ENCODE measurements at places on chromosomes 5 and 9.

DNA sequence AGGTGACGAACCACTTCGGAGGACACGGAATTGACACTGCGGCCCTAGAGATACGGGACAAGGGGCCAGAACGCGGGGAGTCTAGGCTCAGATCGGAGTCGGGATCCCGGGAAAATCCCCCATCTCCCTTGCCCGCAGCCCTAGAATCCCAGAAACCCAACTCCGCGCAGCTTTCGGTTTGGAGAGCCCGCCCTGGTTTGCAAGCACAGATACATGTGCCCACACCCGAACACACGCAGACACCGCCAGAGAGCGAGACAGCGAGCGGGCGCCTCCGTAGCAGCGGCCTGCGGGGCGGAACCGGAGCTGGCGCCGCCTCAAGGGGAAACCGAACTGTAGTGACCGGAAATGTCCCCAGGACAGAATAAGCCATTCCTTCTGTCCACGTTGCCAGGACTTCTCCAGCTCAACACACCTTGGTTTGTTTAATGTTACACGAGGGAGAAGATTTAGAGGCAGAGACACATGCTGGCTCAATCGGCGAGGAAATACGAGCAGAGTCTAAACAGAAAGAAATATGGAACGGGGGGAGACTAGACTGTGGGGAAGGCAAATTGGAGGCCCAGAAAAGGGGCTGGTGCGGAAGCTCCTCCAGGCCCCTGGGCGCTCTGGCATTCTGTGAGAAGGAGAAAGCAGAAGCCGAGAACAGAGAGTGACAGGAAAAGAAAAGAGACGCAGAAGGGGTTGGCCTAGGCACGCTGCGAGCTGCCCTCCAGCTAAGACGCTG is 2.9 kb upstream of the PAX5 start:
- DNase-seq, result no peak

DNA sequence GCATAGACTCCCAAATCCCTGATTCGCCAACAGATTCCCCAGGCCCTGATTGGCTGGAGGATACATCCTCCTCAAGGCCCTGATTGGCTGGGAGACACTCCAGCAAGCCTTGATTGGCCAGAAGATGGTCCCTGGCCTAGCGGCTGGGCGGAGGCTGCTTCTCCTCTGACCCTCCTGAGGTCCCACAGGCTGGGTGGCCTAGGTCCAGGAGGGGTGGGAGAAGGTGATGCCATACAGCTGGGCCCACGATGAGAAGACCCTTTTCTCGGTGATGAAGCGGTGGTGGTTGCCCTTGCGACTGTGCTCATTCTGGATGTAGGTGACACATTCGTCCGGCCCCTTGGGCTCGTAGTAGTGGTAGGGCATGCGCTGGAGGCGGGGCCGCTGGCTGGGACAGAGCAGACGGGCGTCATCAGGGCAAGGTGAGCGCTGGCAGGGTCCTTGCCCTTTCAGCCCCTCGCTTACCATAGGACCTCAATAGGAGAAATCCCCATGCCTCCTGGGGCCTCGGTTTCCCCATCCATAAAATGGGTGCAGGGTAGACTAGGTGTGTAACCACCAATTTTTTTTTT is 9.0 kb upstream of the AK1 start:
- DNase-seq, result no peak

DNA sequence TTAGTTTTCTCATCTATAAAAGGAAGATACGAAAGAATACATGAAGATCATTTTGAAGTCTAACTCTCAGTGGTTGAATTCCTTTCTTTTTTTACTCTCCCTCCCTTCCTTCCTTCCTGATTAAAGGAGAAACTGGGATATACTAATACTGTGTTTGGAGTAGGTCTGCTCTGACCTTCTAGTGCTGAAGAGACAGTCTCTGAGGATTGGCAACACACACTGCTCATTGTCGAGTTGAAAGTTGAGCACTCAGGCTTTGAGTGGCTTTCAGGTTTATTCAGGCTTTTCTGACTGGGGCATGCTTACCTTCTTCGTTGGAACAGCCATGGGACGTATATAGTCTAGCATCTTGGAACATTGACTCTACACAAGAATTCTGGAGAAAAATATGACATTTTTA is 86.9 kb upstream of the RPS23 start:
- DNase-seq, result no peak

GRCh38 chr9:131140550-131140949 is 15.2 kb downstream of the NUP214 start:
- DNase-seq, result no peak

DNA sequence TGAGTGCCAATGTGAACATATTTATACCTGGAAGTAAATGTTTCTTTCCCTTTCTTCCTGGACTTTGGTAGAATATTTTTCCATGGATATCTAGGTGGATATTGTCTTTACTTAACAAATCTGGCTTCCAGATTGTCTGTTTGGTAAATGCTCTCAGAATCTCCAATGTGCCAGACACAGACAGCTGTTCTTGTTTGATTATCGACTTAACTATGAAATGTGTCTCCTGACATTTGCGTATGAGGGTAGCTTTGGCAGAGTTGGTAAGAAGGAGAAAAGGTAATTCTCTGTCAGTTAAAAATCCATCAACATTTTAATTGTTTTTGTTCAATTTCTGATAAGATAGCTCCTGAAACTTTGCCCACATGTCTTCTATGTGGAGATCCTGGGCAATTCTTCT is 196.4 kb upstream of the NUDT12 start:
- no peak for DNase-seq

DNA sequence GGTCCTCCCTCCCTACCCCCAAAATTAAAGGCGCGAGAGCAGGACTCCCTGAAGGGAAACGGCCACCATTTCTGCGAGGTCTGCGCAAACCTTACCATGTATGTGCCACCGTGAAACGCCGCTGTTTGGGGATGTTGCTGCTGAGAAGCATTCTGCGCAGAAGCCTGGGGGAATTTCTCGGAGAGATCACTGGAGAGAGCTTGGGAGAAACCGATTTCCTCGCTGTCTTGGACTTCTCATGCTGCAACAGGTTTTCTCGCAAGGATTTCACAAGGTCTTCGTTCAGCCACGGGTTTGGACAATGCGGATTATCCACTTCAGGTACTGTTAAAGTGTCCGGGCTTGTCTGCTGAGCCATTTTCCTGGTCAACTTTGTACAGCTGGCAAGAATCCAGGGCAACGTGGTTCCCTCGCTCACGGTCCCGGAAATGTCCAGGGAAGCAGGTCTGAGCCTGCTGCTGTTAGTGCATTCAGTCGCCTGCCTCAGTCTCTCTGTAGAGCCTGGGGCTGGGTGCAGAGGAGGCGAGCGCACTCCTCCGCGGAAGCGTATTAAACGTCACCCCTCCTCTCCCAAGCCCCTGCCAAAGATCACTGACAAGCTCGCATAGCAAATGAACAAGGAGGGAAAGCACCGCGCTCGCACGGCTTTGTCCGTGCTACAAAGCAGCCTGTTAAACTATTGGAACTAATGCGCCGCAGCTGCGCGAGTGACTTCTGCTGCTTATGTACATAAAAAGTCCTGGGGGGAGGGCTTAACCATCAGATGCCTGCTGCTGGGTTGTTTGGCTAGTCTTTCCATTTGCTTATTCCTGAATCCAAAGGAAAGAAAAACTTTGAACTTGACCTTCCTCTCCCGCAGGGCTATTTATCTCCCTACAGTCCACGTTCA is 125.1 kb downstream of the PDE4D start:
- DNase-seq, result peak; percentile 83

DNA sequence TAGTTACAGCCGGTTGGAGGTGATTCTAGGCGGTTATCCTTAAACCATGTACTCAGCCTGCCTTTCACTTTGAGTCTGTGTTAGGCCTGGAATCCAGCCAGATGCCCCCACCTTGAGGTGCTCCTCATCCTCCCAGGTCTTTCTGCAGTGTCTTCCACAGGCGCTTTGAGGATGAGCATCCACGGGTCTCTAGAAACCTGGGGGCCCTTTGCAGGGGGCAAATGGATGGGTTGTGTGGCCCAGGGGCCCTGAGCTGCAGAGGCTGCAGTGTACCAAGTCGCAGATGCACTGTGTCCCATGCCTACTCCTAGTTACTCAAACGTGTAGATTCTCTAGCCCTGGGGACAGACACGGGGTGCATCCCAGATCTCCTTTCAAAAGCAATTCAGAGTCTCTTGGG is 242.1 kb upstream of the IRX1 start:
- DNase-seq, result no peak

Data from WERI-Rb-1 (cell line).